ENCODE measurements at places on chromosomes 5 and 9.

- no peak for DNase-seq
Observed at GRCh38 chr9:112078432-112078831, 96.7 kb downstream of the SUSD1 start.

DNA sequence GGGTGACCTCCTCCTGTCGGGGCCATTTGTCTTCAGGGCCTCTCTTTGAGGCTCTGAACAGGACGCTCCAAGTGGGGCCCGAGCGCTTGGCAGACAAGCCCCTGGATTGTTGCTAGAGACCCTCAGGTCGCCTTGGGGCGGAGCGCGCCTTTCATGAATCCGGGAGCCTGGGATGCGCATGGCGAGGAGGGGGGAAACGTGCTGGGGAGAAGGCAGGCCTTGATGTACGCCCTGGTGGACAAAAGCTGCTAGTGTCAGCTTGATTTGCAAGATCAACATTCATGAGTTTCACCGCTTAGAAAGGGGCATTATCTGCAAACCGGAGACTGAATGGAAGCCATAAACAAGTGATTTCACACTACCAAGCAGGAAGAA lies 226.3 kb downstream of the SMARCA2 start:
- peak; percentile 88 for DNase-seq

DNA sequence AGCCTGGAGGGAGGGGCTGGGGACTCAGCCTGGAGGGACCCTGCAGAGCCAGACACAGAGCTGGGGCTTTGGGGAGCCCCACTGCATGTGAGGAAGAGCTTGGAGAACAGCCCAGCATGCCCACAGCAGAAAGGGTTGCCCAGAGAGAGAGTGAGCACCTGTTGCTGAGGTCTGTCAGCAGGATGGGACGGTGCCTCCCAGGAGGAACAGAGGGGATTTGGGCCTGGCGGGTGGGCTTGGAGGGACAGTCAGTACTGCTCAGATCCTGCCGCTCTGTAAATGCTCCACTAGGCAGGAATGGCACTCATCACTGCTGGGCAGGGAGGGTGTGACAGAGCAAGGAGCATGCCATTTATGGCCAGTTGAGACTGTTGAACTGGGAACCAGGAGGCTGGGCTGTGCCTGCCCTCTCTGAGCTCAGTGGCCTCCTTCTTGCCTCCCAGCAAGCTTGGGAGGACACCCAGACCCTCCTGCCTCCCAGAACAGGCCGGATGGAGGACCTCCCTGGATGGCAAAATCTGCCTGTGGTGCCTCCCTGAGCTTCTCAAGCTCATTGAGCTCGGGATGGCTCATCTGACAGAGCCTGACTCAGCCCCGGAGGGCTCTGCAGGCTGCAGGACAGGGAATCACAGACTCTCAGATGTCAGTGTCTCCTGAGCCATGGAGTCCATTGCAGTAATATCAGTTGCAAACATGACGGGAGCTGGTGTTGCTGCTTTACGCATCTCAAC lies 786 bp upstream of the HRCT1 start:
- DNase-seq, result peak; percentile 84

GRCh38 chr5:147321569-147321968 lies 86.7 kb downstream of the STK32A start:
- no peak for DNase-seq

GRCh38 chr5:71986101-71986500 lies 121.2 kb upstream of the MAP1B start:
- DNase-seq, result no peak

DNA sequence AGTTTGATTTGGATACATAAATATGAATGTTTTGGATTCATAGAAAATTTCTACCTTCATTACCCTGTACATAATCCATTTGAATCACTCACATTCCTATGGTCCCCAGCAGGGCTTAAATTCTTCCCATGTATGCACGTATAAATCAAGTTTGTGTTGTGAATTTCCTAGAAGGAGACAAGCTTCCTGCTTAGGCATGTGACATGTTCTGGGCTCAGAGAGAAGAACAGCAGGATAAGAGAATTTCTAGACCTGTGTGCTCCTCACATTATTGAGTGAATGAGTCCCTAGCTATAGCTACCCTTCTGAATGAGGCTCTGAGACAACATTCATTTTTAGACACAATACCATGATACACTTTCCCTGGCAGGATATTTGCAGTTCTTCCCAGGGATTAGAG lies 229.1 kb downstream of the YTHDC2 start:
- no peak for DNase-seq

DNA sequence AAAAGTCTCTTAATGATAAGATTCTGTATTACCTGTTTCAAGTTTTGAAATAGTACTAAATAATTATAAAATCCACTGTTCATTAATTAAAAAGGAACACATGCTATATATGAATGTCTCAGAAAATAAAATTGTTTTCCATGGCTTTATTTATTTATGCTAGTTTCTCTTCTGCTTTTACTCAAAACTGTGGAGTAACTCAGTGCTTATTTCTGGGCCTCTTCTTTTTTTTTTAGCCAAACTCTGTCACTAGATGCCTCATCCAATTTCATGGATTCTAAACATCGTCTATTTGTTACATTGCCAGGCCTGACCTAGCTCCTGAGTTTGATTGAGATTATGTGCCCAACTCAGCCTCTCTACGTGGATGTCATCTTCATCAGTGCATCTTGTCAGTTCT lies 1509.7 kb downstream of the MAT2B start:
- no peak for DNase-seq

DNA sequence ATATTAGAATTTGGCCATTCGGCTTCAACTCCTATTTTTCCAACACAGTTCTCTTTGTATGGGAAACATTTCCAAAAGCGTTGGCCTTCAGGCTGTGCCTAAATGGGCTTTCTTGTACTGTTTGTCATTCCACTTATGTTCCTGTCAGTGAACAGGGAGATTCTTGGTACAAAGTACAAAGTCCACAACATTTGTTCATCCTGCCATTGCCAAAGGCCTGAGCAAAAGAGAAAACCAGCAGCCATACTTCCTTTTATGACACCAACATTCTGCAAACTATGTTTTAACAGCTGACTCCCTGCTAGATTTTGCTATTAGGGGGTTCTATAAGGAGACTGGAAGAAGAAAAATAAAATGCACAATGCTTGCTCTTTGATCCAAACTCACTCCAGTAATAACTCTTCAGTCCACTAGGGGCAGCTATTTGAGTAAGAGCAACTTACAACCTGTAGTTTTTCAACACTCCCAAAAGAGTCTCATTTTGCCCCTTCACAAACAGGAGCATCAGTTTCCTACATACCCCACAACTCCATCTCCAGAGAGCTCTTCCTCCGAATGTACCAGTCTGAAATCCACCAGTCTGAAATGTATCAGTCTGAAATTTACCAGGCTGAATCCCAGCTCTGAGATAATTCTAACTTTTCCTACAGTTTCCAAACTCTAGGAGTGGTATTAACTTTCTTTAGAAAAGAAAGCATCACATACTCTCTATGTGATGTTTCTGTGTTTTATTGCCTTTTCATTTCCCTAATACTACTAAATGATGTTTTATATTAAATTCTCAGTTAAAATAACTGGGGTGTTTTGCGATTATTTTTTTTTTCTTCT lies 693.8 kb downstream of the DNAH5 start:
- DNase-seq, result no peak

DNA sequence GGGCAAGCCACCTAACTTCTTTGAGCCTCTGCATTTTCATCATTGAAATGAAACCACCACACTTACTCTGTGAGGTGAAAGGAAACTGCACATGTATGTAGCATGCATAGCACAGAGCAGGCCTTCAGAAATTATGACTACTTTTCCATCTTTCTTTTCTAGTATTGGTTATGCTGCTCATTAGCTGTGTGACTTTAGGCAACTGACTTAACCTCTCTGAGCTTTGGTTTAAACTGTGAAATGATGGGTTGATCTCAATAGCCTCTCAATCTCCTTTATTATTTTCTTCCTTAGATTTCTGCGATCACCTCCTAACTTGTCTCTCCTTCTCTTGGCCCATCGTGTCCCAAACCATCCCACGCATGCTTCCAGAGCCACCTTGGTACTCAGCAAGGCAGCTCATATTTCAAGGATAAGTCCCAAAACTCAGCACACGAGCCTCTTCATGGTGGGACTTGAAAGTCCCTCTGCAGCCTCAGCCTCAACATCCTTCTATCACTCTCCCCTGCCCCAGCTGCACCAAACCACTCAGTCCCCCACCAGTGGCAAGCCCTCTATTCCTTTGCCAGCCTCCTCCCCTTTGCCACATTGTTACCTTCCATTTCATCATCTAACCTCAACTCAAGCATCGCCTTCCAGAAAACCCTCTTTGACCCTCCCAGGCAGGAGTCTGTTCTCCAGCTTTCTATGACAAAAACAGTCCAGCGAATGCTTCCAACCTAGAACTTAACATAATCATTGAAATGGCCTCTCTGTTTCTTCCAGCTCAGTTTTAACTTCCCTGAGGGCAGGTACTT lies 60.3 kb upstream of the DNAH5 start:
- no peak for DNase-seq

- DNase-seq, result peak; percentile 27
Observed at GRCh38 chr5:6592601-6593000, 40.2 kb downstream of the NSUN2 start.

GRCh38 chr5:37533851-37534250 lies 154.7 kb downstream of the WDR70 start:
- peak; percentile 43 for DNase-seq

DNA sequence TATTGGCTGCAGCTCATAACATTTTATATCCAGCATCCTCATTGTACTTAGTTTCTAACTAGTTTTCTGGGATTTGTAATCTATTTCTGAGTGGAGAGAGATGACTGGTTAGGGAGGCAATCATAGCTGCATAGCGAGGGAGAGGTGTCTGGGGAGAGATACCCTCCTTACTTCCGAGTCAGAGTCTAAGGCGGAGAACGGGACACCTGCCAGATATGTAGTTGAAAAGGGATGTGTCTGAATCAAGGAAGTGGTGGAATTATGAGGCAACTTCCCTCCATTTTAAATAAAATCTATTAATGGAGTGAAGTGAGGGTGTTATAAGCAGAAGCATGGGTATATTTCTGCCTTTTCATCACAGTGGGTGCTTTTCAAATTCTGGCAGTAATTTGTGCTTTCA lies 126.5 kb downstream of the MAST4 start:
- no peak for DNase-seq

GRCh38 chr5:54595721-54596120 lies 78.2 kb downstream of the SNX18 start:
- DNase-seq, result no peak

DNA sequence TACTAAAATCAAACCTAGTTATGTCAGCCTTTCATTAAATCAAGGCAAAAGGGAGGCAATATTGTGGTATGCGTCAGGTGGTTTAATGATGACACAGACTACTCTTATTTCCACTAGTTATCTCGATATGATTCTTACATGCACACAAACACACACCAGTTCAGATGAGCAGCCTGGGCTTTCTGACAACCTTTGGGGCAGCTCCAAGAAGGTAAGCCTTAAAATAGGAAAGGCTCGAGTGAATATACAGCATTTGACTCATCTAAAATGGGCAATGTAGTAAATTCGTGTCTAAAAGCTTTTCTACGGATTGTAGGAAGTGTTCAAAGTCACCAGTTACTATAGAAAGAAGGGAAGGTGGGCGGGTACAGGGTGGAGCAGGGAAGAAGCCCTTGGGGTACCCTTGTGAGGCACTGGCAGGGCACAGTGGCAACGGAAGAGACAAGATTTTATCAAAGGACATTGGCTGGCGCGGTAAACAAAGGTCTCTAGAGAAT lies 1.9 kb downstream of the ANKH start:
- peak; percentile 7 for DNase-seq
